ENCODE measurements at places on chromosomes 1 and 21.

DNA sequence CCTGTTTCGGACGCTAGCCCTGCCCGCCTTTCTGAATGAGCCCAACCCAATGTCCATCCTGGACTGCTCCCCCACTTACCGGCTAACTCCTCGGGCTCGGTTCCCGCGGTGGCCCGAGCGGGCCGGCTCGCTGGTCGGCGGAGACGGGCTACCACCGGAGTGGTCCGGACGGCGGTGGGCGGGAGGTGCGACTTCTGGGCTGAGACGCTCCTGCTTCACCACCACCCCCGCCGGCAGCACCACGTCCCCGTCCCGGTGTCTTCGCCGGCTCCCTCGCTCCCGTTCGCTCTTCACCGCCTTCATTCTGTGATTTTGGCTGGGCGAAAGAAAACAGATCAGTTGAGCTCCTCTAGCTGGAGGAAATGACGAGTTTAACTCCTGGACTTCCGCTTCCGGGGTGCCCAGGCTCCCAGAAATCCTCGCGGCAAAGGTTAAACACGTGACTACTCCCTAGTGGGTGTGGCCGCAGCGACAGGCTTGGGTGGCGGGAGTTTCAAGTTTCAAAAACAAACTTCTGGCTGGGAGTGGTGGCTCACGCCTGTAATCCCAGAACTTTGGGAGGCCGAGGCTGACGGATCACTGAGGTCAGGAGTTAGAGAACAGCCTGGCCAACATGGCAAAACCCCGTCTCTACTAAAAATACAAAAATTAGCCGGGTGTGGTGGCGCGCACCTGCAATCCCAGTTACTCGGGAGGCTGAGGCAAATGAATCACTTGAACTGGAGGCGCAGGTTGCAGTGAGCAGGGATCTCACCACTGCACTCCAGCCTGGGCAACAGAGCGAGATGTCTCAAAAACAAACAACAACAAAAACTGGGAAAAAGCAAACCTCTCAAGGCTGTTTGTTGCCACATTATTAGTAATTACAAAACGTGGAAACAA lies at the start of gene SNIP1:
SNIP1 (minus strand) TSS at position 367 of the 882 bp plus-strand sequence; CDS start at position 303, 64 bp downstream.
- DNase-seq, result peak; percentile 92

DNA sequence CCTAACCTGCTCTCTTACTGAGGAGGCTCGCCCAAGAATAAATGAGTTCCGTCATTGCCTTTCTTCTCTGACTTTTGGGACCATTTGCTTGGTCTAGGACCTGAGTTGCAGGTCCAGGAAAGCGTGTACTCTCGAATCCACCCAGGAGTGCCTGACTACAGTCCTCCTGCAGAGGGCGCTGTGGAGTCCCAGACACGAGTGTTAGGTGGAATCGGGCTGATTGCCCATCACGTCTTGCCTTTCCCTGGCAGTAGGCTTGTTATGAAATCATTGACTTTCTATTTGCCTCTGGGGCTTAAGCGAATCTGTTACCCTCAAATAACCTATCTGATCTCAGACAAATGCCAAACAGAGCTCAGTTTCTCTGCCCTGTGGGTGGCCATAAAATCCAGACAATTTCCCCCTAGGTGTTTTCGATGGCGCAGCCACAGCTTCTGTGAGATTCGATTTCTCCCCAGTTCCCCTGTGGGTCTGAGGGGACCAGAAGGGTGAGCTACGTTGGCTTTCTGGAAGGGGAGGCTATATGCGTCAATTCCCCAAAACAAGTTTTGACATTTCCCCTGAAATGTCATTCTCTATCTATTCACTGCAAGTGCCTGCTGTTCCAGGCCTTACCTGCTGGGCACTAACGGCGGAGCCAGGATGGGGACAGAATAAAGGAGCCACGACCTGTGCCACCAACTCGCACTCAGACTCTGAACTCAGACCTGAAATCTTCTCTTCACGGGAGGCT lies at the start of gene IL20:
IL20 (plus strand) TSS at position 685 of the 733 bp plus-strand sequence. CDS start 230 bp downstream, outside the sequence.
- DNase-seq, result peak; percentile 71

- peak; percentile 7 for DNase-seq
Observed at GRCh38 chr1:232422898-232423297, 207.0 kb downstream of the SIPA1L2 start.

DNA sequence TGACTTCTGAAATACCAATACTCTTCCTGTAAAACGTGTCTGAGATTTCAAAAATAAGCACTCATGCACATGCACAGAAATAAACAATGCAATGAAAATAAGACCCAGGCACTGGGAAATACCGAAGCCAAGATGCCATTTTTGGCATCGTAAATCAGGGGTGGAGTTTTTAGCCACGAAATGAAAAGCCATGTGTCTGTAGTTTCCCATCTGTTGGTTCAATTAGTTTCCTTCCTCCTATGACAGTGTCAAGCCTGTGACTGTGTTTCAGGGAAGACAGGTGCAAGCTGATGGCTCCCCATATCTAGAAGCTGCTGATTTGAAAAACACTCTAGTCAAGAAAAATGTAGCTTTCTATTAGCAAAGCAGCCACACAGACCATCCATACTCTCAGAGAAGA lies 480.4 kb upstream of the CAMK1G start:
- peak; percentile 8 for DNase-seq

DNA sequence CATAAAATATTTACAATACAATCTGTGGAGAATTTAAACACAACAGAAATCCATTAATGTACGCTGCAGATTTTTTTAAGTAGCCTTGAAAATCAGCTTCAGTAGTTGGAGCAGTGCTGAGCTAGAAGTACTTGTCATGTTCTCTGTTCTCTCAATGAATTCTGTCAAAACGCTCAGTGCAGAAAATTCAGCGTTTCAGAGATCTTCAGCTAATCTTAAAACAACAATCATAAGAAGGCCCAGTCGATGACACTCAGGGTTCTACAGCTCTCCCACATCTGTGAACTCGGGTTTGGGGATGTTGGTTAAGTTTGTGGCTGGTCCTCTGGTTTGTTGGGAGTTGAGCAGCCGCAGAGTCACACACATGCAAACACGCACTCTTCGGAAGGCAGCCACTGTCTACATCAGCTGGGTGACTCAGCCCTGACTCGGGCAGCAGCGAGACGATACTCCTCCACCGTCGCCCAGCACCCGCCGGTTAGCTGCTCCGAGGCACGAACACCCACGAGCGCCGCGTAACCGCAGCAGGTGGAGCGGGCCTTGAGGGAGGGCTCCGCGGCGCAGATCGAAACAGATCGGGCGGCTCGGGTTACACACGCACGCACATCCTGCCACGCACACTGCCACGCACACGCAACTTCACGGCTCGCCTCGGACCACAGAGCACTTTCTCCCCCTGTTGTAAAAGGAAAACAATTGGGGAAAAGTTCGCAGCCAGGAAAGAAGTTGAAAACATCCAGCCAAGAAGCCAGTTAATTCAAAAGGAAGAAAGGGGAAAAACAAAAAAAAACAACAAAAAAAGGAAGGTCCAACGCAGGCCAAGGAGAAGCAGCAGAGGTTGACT lies 161.2 kb downstream of the RUNX1 start:
- peak; percentile 96 for DNase-seq

- DNase-seq, result no peak
Observed at GRCh38 chr1:4127592-4128140, 227.6 kb upstream of the C1orf174 start.

- DNase-seq, result no peak
Observed at GRCh38 chr21:24096651-24097050, 1510.6 kb downstream of the MRPL39 start.

DNA sequence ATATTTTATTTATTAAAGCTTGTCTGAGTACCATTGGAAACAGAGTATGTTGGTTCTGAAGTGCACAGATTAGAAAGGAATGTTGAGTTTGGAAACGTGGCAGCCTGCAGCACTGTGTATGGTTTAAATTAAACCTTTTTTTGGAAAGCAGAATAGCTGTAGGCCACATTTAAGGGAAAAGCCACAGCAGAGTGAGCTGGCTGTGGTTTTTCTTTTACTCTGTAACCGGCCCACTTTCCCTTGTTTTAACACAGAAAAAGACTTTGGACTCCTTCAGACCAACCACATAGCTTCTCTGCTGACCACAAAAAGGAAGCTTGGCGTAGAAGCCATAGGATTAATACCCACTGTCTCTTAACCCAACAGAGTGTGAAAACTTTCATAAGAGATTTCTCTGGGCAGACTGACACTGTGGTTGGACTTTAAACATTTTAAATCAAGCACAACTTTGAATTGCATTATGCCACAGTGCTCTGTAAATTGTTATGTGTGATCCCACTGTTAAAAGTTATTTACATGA lies 75.2 kb downstream of the NFIA start:
- peak; percentile 61 for DNase-seq

DNA sequence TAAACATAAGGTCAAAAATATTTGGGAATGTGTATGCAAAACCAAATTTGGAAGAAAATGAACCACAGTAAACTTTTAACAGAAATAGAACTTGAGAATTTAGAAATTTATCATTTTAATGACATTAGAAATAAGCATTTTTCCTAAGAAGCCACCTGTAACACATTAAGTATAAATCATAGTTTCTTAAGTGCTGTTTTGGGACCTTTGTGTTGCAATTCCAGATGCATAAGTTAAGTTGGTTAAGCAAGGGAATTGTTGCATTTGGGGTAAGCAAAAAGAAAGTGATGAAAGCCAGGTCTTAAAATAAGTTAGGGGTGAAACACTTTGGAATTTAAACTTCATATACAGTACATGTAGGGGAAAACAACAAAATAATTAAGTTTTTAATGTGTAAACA lies 49.8 kb downstream of the CDKN2C start:
- DNase-seq, result no peak

- no peak for DNase-seq
Observed at GRCh38 chr1:188170411-188170810, 1341.7 kb downstream of the PLA2G4A start.

GRCh38 chr1:238830036-238830611 lies 556.2 kb upstream of the CHRM3 start:
- DNase-seq, result no peak

DNA sequence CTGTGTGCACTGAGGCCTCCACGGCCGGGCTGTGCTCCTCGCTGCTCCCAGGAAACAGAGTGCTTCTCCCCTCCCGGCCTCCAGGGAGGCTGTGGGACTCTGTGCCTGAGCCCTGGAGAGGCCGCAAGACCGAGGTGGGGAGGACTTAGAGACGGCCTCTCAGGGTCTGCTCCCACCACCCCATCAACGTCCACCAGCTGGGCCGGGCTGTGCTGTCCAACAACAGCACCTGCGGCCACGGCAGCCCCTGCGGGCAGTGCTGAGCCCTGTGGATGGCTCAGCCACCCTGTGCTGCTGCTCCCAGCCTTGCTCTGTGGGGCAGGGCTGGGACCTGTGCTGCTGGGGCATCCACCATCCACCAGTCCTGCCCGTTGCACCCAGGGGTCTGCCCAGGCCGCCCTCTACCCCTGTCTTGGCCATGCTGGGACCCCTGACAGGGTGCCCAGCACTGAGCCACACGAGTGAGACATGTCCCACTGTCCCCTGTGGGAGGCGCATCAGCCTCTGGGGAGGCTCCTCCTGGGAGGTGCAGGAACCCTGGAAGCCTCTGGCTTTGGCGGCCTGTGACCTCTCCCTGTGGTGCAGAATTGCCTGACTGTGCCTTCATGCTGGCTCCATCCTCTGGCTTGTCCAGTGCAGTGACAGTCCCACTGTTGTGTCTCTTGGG lies 31.2 kb upstream of the LRRC3 start:
- no peak for DNase-seq

DNA sequence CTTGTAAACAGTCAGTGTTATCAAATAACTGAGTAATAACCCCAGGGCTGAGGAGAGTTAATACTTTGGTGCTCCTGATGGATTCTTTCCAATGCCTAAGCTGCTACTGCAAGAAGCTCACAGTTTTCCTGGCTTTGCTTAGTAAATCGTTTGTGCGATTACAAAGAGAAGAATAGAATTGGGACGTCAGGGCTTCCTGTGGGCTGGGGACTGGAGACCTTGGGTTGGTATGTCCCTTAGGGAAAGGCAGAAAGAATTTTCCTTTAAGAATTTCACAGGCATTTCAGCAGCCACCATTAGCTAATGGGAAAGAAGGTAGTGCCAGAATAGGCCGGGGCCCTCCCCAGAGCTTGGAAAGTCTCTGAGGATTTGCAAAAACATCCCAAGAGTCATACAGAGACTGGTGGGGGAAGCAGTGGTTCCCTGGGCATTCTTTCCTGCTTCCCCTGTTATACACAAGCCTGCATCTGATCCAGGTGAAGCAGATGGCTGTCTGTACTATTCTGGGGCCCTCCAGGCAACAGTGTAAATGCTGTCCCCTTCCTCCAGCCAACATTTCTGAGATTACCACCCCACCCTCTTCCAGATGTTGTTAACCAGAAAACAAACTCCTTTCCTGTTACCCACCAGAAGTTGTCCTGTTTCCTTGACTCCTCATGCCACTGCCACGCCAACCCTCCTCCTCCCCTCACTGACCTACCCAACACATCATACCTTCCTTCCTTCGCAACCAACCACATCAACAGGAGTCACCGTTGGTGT lies 40.2 kb downstream of the PLXNA2 start:
- no peak for DNase-seq

- no peak for DNase-seq
Observed at GRCh38 chr1:64476251-64476952, 6.5 kb downstream of the CACHD1 start.

GRCh38 chr1:103106426-103107341 lies 1.6 kb downstream of the COL11A1 start:
- peak; percentile 78 for DNase-seq

DNA sequence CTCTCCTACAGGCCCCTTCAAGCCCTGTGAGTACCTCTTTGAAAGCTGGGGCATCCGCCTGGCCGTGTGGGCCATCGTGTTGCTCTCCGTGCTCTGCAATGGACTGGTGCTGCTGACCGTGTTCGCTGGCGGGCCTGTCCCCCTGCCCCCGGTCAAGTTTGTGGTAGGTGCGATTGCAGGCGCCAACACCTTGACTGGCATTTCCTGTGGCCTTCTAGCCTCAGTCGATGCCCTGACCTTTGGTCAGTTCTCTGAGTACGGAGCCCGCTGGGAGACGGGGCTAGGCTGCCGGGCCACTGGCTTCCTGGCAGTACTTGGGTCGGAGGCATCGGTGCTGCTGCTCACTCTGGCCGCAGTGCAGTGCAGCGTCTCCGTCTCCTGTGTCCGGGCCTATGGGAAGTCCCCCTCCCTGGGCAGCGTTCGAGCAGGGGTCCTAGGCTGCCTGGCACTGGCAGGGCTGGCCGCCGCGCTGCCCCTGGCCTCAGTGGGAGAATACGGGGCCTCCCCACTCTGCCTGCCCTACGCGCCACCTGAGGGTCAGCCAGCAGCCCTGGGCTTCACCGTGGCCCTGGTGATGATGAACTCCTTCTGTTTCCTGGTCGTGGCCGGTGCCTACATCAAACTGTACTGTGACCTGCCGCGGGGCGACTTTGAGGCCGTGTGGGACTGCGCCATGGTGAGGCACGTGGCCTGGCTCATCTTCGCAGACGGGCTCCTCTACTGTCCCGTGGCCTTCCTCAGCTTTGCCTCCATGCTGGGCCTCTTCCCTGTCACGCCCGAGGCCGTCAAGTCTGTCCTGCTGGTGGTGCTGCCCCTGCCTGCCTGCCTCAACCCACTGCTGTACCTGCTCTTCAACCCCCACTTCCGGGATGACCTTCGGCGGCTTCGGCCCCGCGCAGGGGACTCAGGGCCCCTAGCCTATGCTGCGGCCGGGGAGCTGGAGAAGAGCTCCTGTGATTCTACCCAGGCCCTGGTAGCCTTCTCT lies 23.5 kb downstream of the UBE2T start:
- no peak for DNase-seq

- DNase-seq, result no peak
Observed at GRCh38 chr1:211532088-211532444, 40.1 kb upstream of the RD3 start.

- DNase-seq, result no peak
Observed at GRCh38 chr1:6373961-6374720, 19.4 kb downstream of the ACOT7 start.
